Stimulated activated CD8-positive, alpha-beta memory T cell treated with anti-CD3 and anti-CD28 coated beads, Interleukin-4, amount 100 ng/mL, for 4 hours (primary cell): ENCODE measurements at places on chromosomes 2 and 18.

DNA sequence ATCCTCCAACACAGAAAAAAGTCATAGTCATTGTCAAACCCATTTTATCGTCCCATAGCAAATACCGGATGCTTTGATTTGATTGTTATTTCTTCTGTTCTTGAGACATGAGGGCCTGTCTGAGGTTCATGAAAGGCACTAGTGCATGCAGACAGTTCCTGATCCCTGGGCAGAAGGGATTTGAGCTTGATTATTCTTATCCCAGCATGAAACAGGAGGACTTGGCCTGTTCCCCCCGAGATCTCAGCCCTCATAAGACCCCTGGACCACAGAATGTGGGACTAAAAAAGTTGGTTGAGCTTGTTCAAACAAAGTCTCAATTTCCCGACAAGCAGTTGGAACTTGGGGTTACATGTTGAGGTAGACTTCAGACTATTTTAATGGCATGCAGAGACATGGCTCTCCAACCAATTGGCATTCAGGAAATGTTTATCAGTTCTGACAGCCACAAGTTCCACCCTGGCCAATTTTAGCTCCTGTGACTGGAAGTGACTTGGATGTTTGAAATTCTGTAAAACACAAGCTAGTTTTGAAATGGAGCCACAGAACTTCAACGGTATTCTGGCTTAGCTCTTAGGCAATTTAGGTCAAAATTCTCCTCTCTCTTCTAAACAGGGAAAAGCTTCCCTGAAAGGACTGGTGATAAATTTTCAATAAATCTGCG lies 366.9 kb upstream of the SLC14A2 start:
- no peak for DNase-seq

DNA sequence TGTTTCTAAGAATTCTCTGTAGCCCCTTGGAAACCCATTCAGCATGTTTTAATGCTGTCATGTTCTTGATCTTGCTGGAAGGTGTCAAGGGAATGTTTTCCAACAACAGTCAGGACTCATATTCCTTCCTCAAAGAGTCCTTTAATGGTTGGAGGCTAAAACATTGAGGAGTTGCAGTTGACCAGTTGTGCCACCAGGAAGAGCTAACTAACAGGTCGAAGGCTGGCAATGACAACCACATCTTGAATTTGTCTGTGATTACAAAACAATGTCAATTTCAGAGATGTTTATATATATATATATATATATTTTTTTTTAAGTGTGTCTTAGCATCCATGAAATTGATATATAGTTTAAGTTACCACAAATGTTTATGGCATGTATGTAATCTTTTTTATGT lies 151.5 kb downstream of the INO80D start:
- DNase-seq, result no peak

- DNase-seq, result no peak
These were observed 17.7 kb downstream of the BCL11A start for GRCh38 chr2:60535685-60536312.

- DNase-seq, result no peak
These were observed 97.5 kb upstream of the ZFP36L2 start for GRCh38 chr2:43323857-43324256.

- no peak for DNase-seq
These were observed 57.2 kb downstream of the HS6ST1 start for GRCh38 chr2:128261245-128262128.

DNA sequence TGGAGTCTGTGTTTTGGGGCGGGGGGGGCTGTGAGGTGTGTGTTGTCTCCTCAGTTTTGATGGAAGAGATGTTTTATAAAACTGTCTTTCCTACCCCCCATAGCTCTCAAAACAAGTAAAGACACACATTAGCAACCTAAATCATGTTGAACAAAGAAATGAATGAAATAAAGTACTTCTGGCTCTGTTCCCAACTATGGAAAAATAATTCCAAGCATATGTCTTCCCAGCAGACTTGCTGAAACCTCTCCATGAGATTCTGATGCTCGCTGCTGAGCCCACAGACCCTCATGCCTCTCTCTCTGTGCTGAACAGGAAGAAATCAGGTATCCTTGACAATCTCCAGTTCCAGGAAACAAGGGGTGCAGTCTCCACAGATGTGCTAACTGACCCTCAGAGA lies 226.7 kb upstream of the KLHL29 start:
- DNase-seq, result no peak

- DNase-seq, result no peak
These were observed 18.7 kb downstream of the DYSF start for GRCh38 chr2:71472019-71472418.

DNA sequence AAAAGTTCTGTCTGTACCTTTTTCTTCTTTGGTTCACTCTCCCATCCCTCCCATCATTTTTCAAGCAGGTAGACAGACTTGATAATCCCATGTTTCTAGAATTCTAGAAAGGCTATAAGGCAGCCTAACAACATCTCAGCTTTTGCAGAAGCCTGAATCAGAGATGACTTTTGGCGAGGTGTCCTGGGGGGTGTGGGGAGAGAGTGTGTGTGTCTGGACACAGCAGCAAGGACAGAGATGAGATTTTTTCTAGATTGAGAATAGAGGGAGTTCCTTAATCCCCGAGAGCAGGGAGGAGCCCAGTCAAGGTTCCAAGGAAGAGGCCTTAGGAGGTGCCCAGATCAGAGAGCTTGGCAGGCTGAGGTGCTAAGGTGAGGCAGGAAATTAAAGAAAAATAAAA lies 22.0 kb upstream of the LAPTM4A start:
- DNase-seq, result no peak

- DNase-seq, result no peak
These were observed 66.6 kb downstream of the EPB41L3 start for GRCh38 chr18:5476961-5477800.

GRCh38 chr2:237693291-237693994 lies 66.1 kb downstream of the LRRFIP1 start:
- DNase-seq, result no peak

DNA sequence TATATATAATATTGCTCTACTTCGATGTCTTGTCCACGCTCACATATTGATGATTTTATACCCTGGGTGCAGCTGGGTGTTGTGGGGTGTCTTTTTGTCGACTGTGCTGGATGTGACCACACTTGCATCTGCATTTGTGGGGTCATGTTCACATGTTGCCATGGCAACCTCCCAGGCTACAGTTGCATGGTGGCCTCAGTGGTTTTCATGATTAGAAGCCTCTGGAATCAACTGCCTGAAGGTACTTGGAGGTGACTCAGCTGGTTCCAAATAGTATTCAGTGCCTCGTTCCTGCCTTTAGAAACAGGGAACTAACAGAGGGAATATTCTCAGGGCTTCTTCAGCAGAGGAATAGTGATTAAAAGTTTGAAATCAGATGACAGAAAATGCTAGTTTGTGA lies 166.3 kb upstream of the NYAP2 start:
- DNase-seq, result no peak

GRCh38 chr2:98634406-98635092 lies 26.2 kb downstream of the UNC50 start:
- no peak for DNase-seq

DNA sequence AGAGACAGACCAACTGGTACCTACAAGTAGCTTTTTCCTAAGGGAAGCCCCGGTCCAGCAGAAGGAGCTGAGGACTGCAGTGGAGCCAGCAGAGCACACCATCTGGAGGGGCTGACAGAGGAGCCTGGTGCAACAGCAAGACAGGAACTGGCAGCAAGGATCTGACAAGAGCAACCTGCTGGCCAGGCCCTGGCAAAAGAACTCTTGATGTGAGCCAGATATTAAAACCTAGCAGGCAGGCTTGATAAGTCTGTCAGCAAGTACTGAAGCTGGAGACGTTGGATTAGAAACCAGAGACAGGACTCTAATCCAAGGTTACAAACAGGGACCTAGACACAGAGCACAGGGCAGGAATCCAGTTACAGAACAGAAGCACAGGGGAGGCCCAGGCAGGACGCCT lies 260.7 kb upstream of the MGAT5 start:
- no peak for DNase-seq

GRCh38 chr2:117502121-117502520 lies 312.4 kb upstream of the DDX18 start:
- no peak for DNase-seq

- no peak for DNase-seq
These were observed 9.8 kb downstream of the FZD7 start for GRCh38 chr2:202043475-202043874.

DNA sequence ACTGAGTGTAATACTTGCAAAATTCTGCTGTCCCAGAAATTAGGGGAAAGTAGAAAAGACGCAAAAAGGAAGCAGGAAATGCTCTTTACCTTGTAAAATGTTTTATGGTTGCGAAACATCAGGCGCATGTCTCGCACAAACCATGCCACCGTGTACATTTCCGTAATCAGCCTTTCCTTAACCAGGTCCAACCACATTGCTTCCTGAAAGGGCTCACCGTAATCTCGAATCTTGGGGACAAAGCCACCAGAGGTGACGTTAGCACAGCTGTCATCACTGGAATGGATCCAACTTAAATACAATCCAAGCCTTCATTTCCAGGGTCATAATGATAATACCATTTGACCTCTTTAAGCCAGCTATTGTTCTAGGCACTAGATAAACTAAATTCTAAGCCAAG lies 49.3 kb downstream of the SP110 start:
- no peak for DNase-seq

DNA sequence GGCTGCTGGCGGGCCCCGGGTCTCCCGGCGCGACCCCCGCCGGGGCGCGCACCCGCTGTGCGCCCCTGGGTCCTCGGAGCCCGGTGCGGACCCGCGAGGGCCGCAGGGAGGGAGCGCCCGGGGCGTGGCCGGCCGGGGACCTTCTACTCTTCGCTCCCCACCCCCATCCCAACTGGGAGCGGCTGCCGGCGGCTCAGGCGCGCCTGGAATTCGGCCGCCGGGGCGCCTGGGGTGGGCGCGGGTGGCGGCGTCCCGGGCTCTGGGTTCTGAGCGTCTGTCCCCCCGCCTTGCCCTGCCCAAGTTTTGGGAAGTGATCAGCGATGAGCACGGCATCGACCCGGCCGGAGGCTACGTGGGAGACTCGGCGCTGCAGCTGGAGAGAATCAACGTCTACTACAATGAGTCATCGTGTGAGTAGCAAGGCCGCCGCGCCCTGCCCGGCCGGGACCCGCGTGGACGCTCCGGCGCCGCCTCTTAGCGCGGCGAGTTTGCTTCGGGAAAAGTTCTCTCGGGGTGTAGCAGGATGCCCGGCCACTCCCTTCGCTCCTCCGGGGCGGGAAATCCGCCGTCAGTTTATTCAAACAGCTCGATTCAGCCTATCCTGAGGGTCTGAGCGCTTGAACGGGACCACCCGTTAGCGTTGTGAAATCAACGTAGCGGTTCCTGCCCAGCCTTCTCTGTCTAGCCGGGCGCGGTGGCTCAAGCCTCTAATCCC lies 502 bp downstream of the TUBB6 start:
- DNase-seq, result no peak

DNA sequence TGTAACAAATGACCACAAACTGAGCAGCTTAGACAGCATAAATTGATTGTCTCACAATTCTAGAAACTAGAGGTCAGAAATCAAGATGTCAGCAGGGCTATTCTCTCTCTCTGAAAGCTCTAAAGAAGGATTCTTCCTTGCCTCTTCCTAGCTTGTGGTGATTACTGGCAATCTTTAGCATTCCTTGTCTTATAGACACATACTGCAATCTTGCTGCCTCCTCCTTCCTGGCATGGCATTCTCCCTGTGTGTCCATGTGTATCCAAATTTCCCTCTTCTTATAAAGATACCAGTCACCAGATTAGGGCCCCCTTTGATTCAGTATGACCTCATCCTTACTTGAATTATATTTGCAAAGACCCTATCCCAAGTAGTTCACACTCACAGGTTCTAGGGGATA lies 2.3 kb downstream of the ASB3 start:
- no peak for DNase-seq

DNA sequence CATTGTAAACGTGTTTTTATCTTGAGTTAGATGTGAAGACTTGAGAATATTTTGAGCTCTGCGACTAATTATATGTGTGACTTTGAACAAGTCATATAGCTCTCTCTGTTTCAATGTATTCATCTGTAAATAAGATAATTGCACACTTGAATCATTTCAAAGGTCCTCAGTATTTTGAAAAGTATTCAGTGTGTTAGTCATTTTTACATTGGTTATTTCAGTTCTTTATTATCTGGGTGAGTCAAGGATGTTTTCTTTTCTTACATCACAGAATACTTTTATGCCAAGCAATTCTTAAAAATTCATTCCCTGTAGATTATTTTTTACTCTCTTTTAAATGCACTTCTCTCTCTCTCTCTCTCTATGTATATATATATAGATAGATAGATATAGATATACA lies 1098.0 kb upstream of the ZEB2 start:
- DNase-seq, result no peak

DNA sequence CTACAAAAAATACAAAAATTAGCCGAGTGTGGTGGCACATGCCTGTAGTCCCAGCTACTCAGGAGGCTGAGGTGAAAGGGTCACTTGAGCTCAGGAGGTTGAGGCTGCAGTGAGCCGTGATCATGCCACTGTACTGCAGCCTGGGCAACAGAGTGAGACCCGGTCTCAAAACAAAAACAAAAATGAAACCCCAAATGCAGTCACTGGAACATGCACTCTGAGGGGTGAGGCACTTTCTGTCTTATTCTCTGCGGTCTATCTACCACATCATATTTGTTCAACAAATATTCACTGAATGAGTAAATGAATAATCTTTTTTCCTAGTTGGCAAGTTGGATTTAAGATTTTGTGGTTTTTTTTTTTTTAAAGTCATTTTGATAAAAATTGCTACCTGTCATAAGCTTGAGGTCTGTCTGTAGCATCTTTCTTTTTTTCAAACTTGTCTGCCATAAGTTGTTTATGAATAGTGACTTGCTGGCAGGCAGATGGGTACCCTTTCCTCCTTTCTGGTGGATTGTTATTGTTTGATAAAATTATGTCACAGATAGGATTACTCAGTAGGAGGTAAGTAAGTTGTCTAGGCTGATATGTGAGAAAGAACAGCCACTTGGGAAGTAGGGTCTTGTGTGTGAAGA lies 11.8 kb downstream of the CHRNA1 start:
- DNase-seq, result no peak

- no peak for DNase-seq
These were observed 337.2 kb downstream of the ARHGAP15 start for GRCh38 chr2:143466391-143466790.

DNA sequence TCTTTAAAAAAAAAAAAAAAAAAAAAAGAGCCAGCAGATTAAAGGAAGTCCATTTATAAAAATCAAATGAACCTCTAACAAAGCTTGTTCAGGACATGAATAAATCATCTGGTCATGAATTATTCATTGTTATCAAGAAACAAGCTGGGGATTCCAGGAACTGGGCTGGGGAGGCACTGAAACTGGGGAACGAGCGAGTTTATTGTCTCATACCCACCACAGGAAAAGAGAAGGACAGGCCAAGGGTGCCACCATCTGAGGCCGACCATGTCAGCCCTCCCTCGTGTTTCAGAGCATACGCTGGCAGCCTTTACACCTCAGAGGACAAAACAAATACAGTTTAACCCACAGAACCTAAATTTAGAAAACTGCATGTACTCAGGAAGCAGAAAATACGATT lies 164.2 kb downstream of the VWC2L start:
- no peak for DNase-seq

- DNase-seq, result no peak
These were observed 15.9 kb upstream of the IGFBP2 start for GRCh38 chr2:216617159-216617815.
